Stimulated activated CD4-positive, alpha-beta T cell treated with anti-CD3 and anti-CD28 coated beads, Interleukin-2, amount 100 ng/mL, for 24 hours (primary cell): ENCODE measurements at places on chromosomes 2 and 18.

DNA sequence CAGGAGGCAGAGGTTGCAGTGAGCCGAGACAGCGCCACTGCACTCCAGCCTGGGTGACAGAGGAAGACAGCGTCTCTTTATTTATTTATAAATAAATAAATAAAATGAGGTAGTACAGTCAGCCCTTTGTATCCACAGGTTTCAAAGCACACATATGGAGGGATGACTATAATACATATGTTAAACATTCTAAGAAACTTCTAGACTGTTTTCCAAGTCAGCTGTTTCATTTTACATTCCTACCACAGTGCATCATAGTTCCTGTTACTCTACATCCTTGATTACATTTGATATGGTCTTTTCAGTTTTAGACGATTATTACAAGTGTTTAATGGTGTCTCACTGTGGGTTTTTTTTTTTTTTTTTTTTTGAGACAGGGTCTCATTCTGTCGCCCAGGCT, 157.6 kb downstream of the ATAD2B start:
- DNase-seq: no peak

GRCh38 chr2:136168720-136169119, 50.8 kb upstream of the CXCR4 start:
- DNase-seq: no peak

DNA sequence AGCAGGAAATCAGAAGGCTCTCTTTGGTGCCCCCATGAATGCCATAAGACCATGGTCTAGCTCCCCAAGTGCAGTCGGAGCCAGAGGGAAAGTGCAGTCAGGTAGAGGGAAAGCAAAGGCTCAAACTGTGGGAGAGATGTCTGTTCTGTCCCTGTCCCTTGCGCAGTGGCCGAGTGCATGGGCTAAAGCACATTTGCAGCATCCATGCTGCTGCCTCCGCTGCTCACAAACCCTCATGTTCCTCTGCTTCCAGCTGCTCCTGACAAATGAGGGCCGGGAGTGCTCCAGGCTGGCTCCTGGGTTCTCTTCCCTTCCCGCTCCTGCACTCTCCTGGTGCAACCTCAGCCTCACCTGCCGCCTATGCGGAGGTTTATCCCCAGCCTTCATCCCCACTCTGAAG, 34.2 kb downstream of the SCTR start:
- DNase-seq: no peak

DNA sequence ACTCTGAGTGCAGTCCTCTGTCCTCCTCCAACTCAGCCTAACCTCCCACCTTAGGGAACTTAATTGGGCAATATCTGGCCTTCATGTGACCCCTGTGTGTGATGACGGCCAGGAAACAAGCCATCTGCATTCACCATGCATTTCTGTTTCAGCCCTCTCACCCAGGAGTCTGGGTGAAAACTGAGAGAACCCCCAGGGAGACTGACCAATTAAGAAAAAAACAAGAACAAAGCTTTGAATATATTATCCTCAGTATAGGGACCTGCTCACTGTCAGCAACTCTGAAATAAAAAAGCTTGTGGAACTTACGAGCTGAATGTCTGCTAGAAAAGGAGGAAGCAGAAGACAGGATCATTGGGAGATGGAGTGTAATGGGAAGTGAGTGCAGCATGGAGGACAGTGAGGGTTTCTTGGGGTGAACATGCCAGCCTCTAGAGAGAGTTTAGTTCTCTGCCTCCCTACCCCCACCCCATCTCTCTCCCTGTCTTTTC, 9.5 kb downstream of the MAPRE2 start:
- no peak for DNase-seq

- no peak for DNase-seq
Measured at GRCh38 chr2:44705876-44706480, 235.5 kb upstream of the SIX3 start.

DNA sequence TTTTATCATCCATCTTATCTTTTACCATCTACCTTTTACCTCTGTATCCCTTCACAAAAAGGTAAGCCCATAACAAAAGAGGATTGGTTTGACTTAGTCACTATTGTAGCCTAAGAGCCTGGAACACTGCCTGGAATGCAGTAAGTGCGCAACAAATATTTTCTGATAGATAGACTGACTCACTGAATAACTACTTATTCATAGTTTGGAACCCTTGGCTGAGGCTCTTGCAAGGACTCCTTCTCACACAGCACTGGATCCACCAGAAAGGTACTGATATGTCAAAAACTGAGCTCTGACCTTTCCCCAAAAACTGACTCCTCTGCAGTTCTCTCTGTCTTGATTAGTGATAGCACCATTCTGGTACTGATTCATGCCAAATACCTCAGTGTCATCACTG, 426.7 kb downstream of the SETBP1 start:
- DNase-seq: no peak

- DNase-seq: no peak
Measured at GRCh38 chr18:12656938-12657683, 796 bp downstream of the SPIRE1 start.

- DNase-seq: peak; percentile 30
Measured at GRCh38 chr2:23452853-23453420, 68.0 kb downstream of the KLHL29 start.

GRCh38 chr2:25664965-25665307, 8.4 kb downstream of the DTNB start:
- DNase-seq: no peak

- no peak for DNase-seq
Measured at GRCh38 chr2:180647221-180647620, 333.2 kb upstream of the UBE2E3 start.

DNA sequence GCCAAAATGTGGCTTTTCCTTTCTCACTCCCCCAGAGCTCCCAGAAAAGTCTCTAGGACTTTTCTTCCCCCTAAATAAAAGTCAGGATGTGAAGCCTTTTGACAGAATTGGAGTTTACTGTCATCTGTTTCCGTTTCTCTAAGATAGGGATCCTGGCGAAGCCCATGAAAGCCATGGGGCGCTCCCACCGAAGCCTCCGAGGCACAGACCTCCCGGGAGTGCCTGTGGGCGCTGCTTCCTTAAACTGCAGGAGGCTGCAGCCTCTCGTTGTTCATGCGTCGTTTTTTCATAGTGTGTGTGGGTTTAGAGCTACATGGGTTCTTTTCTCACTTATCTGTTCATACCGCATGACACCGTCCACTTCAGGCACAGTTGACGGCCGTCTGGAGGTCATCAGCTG, 56.8 kb downstream of the ASAP2 start:
- no peak for DNase-seq

DNA sequence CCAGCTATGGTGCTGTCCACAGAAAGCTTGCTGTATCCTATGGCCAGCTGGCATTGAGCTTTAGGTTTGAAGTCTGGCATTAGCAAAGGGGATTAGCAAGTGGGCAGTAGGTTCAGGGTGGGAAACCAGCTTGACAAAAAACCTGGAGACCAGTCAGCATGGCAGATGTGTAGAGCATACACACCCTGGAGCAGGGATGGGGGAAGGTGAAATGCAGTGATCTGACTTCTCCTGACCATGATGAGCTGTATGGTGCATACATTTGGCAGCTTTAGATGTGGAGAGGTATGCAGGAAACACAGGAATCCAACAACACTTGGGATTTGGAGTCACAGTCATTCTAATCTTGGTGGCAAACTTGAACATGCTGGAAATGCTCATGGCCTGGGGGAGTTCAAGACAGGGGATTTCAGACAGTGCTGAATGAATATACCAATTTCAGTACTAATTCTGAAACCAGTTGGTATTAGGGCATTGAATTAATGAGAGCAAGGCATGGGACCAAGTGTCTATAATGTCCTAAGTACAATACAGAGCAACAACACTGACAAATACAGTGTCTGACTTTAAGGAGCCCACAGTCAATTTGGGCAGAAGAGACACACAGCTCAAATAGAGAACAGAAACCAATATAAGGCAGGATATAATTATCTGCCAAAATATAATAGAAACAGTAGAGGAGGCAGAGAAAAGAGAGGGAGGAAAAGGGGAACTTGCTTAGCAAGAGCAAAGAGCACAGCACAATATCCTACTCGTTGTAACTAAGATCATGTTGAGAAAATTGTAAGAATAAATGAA, 11.8 kb downstream of the ARHGAP15 start:
- no peak for DNase-seq

GRCh38 chr18:13660510-13660909, 65.8 kb downstream of the FAM210A start:
- DNase-seq: no peak

- DNase-seq: no peak
Measured at GRCh38 chr2:65626831-65627230, 194.4 kb upstream of the SPRED2 start.

DNA sequence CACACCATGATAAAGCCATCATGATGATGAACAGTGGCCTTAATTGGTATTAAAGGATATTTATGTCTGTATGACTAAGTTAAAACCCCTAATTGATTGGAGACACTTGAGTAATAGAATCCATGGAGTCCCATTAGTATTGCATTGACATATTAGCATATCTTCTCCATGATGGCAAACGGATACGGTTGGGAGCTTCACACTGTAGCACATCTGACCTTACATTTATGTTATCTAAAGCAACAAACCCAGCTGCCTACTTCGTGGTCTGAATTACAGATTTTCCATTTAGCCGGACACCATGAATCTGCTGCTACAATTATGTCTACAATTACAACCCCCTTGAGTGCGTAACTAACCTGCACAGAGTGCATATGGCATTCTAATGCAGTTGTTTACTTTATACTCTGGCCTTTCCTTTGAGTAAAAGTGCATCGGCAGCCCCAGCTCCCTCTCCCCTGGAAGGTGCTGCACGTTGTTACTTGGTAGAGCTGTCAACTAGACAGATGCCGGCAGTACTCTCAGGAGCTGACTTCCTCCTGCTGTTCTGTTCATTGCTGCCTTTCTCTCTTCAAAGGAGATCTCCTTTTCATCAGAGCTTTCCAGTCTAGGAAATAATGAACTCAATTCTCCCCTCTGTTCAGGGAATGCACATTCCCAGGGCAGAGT, 92.1 kb downstream of the LRRC30 start:
- no peak for DNase-seq

DNA sequence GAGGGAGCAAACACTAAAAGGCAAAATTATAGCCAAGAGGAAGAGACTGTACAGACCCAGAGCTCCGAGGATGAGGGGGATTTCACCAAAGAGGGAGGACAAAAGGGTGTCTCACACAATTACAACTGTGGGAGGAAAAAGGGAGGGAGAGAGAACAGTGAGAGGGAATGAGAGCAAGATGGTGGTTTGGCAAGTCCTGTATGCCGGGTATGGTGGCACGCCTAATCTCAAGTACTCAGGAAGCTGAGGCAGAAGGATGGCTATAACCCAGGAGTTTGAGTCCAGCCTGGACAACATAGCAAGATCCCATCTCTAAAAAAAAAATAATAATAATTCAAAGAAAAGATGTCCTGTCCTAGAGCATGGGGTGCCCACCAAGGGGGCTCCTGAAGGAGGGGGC, 34.3 kb downstream of the NPC1 start:
- no peak for DNase-seq

GRCh38 chr18:58687871-58688308, 16.6 kb downstream of the MALT1 start:
- DNase-seq: peak; percentile 62

- no peak for DNase-seq
Measured at GRCh38 chr2:146220957-146221356, 1623.9 kb upstream of the ACVR2A start.

DNA sequence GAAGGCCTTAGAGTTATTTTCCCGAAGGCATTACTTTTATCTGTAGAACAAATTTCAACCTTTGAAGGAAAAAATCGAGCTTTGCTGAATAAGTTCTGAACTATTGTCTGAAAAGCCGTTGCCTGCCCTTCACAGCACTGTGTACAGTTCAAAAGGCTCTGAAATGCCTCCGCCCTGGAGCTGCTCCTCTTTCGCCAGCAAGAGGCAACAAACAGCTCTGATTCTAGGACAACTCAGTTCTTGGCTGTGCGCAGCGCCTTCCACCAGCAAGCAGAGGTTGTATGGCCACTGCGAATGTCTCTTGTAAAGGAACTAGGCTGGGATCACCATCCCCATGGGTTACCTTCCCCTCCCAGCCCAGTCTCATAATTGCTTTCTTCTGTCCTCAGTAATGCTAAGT, 308.5 kb downstream of the GBX2 start:
- no peak for DNase-seq

- DNase-seq: peak; percentile 87
Measured at GRCh38 chr2:15591692-15592463, at the start of gene DDX1. Gene DDX1, plus strand, starts transcription at chr2:15591868. Its CDS starts 66 bp downstream, at chr2:15591934.

- no peak for DNase-seq
Measured at GRCh38 chr2:173193925-173194324, 118.3 kb downstream of the MAP3K20 start.

- DNase-seq: no peak
Measured at GRCh38 chr18:62128157-62128556, 58.7 kb downstream of the PIGN start.

DNA sequence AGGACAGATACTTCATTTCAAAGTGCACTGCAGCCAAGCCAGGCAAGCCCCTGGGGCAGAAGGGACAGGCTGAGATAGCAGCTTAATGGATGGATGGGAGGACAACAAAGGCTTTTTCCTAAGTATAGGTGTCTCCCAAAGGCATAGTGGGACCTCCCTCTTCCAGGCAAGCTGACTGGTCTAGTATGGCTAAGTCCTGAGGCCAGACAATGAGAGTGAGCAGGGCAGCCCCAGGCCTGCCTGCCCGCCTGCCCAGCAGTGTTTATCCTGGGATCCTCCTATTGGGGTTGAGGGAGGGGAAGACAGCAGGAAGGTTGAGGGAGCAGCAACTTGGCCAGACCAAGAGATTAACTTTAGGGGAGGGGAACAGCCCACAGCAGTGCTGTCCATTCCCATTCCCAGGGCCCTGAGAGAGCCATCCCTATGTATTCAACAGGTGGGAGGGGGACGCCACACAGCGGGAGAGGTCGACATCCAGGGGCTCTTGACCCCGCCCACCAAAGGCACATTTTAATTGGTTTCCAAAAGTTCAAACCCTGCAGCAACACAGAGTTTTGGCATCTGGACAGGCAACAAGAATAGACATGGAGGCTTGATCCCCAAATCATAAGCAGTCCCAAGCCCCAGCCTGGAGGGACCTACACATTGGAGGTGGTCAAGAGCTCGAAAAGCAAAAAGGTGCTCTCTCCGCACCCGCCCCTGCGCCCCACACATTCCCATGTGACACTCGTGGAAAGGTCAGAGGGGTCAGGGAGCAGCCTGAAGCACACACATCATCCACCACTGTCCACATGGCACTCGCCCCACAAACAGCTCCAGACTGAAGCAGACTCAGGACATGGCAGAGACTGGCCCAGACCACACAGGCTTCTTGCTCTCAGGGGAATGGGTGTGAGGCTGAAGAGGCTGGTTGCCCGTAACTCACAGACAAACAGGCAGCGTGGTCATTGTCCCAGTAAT, 2.9 kb upstream of the SFXN5 start:
- DNase-seq: no peak
